ENCODE measurements at places on chromosomes 11 and 22.

DNA sequence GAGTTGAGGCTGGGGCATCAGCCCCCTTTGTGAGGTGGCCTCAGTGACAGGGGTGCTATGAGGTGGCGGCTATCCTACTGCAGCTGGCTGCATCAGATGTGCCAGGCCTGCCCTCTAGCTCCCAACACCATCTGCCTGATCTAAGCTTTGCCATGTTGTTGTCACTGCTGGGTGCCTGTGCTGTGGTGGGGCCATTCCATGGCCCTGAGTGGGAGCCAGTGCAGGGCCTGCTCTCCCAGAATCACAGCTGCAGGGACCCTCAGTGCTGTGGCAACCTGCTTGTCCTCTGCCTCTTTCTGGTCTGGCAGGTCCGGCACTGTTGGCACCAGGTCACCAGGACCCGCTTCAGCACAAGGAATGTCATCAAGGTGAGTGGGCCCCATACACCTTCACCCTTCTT, 1.8 kb upstream of the SNU13 start:
- DNase-seq, result no peak

DNA sequence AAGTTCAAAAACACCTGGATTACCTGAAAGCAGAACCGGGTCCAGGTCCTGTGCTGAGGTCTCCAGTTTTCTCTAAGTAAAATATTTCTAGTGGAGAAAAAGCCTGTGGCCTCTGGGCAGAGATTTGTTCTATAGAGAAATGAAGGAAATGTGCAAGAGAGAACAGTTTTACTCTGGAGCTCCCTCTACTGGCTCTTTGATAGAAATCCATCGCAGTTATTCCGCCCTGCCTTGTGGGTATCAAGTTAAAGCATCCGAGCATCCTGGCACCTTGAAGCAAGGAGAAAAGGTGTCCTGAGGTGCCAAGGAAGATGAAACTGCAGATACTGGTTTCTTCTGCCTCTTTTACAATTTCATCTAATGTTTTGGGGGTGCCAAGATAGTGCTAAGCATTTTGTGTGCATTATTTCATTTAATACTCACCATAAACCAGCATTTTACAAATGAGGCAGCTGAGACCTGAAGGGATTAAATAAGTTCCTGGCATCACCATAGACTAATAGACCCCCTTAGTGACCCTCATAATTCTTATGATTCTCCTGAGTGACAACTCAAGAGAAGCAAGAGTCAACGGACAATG, 113.1 kb upstream of the HSD17B12 start:
- DNase-seq, result no peak

- peak; percentile 71 for DNase-seq
These were observed 98.6 kb upstream of the CD44 start for GRCh38 chr11:35040221-35040942.

DNA sequence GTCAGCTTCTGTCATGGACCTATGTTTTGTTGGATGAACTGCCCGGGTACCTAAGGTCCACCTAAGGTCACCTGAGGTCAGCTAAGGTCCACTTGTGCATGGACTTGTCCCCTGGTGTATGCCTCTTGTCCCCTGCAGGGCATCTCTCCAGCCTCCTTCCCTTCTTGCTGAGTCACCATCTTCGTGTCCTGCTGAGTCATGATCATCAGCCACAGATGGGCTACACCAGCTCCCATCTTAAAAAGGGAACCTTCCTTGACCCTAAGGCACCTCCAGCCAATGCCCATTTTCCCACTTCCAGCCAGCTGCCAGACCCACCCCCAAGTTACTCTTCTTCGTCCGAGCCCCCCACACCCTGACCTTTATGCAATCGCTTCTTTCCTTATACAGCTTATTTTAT, 544.9 kb downstream of the TBC1D22A start:
- DNase-seq, result no peak

DNA sequence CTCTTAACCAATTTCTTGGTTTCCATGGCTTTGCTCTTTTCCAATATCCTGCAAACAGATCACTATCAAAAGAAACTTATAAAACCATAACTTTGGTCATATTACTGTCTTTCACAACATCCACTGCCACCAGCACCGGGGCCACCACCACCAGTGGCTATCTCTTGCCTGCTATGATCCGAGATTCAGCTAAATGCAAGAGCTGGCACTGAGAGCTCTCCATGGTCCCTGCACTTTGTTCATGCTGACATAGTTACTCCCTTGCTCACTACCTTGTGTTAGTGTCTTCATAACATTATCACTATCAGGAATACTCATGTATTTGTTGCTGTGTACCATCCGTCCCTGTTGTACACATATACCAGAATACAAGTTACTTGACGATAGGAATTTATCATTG, 299.0 kb downstream of the ETS1 start:
- no peak for DNase-seq

DNA sequence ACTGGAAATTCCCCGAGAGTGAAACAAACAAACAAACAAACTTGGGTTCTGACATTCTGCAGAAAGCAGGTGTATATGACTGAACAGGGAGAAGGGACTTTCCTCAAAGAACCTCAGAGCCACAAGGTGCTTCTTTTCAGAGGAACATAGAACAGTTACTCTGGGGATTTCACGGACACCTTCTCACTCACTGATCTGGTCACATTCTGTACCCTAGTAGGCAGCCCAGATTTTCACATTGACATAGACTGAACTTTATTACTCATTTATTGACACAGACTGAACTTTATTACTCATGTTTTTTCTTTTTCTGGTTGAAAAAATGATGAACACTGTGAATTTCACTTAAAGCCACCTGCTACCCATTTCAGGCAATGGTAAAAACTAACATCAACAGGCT, 263.0 kb downstream of the OPCML start:
- no peak for DNase-seq

GRCh38 chr22:31344578-31345330, 1.4 kb downstream of the PATZ1 start:
- peak; percentile 24 for DNase-seq

DNA sequence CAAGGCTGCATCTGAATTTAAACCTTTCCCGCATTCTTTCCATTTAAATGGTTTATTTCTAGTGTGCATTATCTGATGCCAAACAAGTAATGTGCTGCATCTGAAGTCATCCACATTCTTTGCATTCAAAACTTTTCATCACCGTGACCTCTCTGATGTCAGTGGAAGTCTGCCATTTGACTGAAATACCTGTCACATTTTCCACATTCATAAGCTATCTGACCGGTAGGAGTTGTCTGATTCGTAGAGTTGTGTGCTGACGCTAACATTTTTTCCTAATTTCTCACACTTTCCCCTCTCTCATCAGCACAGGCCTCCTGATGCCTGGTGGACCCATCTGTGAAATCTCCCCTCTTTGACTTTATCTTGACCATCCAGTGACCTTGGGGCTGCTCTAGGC, 79.9 kb upstream of the BARX2 start:
- DNase-seq, result no peak

DNA sequence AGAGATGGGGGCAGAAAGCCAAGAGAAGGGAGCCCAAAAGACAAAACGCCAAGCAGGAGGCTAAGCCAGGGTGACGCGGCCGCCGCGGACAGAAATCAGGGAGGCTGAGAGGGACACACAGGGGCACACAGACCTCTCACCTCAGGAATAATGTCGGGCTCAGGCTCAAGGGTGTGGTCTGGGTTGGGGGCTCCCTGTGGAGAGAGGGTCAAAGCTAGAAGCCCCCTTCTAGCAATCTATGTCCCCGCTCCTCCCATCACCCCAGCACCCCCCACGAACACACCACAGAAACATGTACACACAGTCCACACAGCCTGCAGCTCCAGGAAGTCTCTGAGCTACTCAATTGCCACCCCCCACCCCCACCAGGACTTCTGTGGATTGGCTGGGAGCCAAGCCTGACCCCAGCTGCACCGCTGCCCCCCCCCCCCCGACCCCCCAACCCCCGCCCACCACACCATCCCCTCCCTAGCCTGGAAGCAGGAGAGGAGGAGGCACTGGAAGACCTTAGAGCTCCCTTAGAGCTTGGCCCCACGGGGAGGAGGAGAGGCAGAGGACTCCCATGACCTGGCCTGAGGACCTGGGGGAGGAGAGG, 6.9 kb downstream of the BCL9L start:
- DNase-seq, result no peak

GRCh38 chr22:25161017-25161915, 38.4 kb upstream of the CRYBB3 start:
- DNase-seq, result no peak

DNA sequence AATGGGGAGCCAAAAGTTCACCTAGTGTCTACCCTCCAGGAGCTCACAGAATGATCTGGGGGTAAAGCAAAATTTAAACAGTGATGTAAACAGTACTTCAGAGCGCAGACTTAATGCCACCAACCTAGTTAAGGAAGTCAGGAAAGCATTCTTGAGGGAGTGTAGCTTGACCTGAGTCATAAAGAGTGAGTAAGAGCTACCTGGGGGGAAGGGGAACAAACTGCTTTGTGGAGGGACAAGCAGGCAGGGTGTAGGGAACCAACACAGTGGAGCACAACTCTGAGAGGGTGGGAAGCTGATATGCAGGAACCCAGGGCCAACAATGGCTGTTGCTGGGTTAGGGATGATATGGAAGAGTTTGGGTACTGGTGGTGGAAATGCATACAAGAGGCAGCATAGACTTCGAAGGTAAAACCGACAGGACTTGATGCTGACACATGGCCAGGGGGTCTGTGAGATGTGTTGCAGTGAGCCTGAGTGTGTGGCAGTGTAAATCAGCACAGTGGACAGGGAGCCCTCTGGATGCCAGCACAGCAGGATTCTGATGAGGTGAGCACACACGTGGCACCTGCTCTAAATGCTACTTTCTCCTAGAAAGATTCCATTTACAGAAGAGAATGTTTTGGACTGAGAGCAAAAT, 58.3 kb upstream of the CYP2D6 start:
- no peak for DNase-seq

DNA sequence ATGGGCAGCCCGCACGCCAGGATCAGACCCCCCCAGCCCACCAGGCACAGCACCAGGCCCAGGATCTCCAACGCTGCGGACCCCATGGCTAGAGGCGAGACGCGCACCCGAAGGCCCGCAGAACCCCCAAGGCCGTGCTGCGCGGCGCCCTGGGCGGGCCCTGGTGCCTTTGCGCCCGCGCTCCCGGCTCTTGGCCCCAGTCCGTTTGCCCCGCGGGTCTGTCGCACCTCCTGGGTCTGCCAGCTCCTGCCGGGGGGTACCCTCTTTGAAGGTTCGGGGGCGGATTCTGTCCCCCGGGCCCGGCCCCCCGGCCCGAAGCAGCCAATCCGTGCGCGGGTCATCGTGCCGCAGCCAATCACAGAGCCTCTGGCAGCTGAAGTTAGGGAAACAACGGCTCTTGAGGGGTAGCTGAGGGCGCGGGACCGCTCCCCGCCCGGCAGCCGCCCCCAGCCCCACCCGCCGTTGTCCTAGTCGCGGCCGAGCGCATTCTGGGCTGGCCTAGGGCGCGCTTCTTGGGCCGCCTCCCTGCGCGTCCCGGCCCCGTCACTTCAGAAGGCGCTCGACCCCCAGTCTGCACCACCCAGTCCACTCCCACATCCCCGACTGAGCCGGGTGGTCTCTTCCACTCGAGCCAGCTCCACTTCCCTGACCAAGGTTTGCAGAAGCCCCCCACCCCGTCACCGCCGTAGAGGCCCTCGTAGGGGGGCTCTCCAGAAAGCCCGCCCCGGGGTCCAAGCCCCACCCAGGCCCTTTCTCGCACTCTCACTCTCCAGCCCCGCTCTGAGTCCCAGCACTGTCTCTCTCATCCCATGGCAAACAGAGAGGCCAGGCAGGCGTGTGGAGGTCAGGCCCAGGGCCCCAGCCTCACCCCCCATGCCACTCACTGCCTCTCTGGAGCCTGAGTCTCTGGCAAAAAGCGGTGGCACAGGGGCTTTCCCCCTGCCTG, at the start of gene CLDN5:
TSS of gene CLDN5 (minus strand) at position 241 of the 946 bp plus-strand sequence. CDS start at position 86, 155 bp downstream.
- no peak for DNase-seq

- no peak for DNase-seq
These were observed 13.4 kb upstream of the SYNGR1 start for GRCh38 chr22:39336411-39336810.

- no peak for DNase-seq
These were observed 4.8 kb downstream of the VPS26B start for GRCh38 chr11:134229126-134229790.

GRCh38 chr11:118015385-118015841, 29.2 kb downstream of the IL10RA start:
- DNase-seq, result no peak

- DNase-seq, result no peak
These were observed 137.8 kb downstream of the C11orf58 start for GRCh38 chr11:16876053-16876752.

GRCh38 chr11:72129381-72129780, 6.1 kb upstream of the FOLR3 start:
- DNase-seq, result no peak

DNA sequence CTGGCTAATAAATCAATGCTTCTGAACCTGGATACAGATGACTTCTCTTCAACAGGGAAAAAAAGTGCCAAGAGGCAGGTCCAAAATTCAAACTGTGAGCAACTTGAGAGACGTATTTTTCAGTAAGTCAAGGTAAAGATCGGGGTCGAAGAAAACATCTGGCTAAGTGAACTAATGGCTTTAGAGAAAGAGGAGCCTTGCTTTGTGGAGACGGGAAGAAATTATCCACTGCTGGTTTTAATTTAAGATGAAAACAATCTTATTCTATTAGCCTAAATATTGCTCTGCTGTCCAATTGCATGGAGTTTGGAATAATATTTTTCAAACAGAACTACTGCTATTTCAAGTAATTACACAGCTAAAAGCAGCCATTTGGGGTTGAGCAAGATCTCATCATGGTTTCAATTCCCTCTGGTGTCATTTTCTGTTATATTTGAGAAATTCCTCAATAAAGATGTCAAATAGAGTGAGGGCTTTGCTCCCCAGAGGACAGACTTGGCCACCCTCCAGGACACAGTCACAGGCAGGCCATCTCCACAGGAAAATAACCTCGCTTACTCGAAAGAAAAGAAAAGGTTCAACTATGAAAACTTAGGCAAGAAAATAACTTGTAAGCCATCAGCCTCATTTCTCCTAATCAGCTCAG, 29.8 kb downstream of the SCUBE1 start:
- no peak for DNase-seq

GRCh38 chr11:18765554-18765953, 26.0 kb downstream of the PTPN5 start:
- DNase-seq, result no peak

- DNase-seq, result no peak
These were observed 37.4 kb downstream of the ZC3H7B start for GRCh38 chr22:41338614-41339212.

GRCh38 chr11:59259047-59259446, 46.3 kb upstream of the MPEG1 start:
- no peak for DNase-seq

- DNase-seq, result no peak
These were observed 29.4 kb downstream of the SYT9 start for GRCh38 chr11:7281079-7281478.

GRCh38 chr22:46964773-46965550, 202.5 kb downstream of the TBC1D22A start:
- DNase-seq, result no peak

- DNase-seq, result no peak
These were observed 14.0 kb upstream of the MCHR1 start for GRCh38 chr22:40665312-40665711.

GRCh38 chr11:104433751-104434150, 269.8 kb upstream of the PDGFD start:
- no peak for DNase-seq
